NCI-H1436 treated with DMSO at 0.1 percent for 48 hours (cell line): ENCODE measurements at places on chromosomes 12 and 14.

- DNase-seq, result no peak
Measured at GRCh38 chr12:113467502-113468364, 3.9 kb downstream of the LHX5 start.

DNA sequence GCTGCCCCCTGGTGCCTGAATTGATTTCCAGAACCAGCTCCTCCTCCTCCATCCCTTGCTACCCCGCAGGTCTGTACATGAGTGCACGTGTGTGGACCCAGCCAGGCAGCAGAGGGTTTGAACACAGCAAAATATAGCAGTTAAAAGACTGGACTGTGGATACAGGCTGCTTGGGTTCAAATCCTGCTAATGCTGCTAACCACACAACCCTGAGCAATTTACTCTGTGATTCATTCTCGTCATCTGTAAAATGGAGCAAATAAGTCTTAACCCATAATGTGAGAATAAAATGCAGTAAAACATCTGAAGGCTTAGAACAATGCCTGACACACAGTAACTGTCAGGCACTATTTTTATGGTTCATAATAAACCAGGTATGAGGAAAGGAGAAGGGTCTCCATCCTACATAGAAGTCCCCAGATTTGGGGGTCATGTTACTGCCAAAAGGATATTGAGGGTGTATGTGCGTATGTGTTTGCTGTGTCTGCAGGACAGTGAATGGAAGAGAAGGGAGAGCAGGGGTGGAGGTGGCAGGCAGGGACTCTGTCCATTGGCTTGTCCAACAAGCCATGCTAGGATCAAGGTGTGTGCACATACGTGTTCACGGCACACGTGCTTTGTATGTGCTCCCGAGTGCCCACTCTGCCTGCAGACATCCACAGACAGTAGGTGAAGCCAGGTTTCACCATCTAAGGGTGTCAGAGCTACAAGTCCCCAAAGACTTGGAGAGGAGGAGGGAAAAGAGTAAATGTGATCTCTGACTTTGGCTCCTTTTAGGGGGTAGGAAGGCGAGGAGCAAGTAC lies 1.5 kb upstream of the STAT6 start:
- DNase-seq, result no peak

DNA sequence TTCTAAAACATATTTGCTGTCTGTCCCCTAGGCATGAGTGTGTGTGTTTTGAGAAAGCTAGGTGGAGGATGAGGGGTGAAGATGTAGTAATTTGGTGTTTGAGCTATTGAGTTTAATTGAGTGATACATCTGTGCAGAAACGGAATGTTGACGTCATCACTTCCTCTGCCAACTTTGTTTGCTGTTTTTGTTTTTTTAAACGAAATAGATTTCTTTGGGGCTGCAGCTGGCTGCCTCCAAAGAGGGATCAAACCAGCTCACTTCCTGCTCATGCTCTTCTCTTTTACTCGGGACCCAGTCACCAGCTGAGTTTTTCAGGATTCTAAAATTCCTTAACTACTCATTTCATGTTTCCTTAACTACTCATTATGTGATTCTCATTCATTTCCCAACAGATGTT lies 19.5 kb upstream of the CRACR2A start:
- DNase-seq, result no peak

DNA sequence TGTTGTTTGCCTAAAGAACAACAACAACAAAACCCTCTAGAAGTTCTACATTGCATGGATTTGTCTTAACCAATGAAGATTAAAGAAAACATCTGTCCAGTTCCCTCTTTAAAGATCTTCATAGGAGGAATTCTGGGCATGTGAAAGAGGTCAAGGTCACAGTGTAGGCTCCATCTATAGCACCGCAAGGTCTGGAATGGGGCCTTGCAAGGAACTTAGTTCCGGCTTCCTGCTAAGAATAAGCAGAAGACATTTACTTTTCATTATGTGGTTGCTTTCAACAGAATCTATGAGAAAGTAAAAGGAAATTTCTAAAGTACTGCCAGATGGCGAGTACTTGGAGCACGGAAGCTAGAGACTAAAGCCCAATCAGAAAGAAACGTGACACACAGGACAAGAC lies 57.2 kb upstream of the GNPNAT1 start:
- no peak for DNase-seq

DNA sequence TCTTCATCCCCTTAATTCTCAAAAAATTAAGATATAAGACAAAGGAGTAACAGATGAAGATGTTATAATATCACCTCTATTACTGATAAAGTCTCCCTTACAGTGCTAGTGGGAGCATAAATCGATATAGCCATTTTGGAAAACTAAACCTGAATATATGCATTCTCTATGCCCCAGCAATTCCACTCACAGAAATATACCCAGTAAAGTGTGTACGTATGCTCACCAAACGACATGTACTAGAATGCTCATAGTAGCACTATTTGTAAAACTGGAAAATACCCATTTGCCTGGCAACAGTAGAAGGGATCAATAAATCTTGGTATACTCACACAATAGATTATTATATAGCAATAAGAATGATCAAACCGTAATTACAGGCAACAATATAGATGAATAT lies 44.0 kb upstream of the HIF1A start:
- DNase-seq, result no peak

GRCh38 chr12:57766464-57767304 lies at the start of gene CYP27B1:
Gene CYP27B1, minus strand, starts transcription at chr12:57767078. Its CDS starts 37 bp downstream, at chr12:57767041.
- no peak for DNase-seq

- DNase-seq, result no peak
Measured at GRCh38 chr14:98665007-98665406, 607.0 kb downstream of the BCL11B start.

GRCh38 chr14:51242545-51243490 lies 2.8 kb downstream of the TMX1 start:
- no peak for DNase-seq

DNA sequence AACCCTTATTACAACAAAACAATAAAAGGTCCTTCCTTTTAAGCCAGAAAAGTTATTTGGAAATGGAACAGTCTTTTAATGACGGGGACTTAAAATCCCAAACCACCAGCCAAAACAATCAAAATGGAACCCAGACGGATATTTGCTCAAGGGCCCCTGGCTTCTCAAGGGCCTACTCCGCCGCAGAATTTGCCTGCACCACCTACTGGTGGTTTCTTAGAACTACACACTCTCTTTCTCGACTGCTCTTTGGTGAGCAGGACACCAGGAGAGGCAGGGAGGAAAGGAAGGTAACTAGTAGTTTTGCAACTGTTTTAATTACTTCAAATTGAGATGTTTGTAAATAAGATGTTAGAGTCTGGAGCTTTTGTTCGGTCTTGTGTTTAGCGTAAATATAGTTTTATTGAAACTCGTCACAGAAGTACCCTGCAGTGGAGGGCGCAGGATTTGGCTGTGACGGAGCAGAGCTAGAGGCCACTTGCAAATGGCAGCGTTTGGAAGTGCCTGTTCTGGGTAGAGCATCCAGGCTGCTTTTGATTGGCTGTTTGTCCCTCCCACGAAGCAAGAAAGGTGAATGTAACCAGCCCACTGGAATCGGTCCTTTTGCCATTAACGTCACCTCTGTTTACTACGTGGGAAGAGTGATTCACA lies 238.5 kb downstream of the CACNA1C start:
- no peak for DNase-seq

DNA sequence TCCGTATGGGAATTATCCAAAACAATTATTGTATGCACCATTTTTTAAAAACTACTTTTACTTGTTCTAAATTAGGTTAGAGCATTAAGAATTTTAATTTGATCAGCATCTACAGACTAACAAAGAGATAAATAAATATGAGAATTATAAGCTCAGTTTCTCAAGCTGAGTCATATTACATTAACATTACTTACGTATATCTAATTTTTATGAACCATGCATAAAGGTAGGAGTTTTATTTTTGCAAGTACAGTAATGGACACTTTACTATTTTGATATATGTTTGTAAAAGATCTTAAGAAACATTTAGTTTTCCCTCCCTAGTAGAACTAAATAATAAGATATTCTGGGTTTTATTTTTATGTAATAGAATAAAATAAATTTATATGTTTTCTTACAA lies 410.1 kb downstream of the TMEM117 start:
- DNase-seq, result no peak

- no peak for DNase-seq
Measured at GRCh38 chr14:88363644-88364043, 21.8 kb upstream of the SPATA7 start.

DNA sequence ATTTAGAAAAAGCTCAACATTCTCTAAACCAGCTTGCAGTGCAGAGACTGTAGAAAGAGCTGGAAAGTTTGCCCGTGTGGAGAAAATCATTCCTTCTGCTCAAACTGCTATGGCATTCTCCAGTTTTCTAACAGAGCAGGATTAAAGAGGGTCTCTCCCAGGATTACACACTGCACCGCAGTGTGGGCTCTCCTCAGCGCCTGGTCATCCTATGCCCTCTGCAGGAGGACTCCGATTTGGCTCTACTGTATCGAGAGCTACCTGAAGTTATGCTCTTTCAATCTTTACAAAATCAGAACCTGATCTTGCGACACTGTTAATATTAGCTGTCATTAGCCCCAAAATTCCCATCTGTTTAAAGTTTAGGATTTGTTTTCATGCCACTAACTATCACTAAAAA lies 33.0 kb downstream of the BHLHE41 start:
- DNase-seq, result no peak

DNA sequence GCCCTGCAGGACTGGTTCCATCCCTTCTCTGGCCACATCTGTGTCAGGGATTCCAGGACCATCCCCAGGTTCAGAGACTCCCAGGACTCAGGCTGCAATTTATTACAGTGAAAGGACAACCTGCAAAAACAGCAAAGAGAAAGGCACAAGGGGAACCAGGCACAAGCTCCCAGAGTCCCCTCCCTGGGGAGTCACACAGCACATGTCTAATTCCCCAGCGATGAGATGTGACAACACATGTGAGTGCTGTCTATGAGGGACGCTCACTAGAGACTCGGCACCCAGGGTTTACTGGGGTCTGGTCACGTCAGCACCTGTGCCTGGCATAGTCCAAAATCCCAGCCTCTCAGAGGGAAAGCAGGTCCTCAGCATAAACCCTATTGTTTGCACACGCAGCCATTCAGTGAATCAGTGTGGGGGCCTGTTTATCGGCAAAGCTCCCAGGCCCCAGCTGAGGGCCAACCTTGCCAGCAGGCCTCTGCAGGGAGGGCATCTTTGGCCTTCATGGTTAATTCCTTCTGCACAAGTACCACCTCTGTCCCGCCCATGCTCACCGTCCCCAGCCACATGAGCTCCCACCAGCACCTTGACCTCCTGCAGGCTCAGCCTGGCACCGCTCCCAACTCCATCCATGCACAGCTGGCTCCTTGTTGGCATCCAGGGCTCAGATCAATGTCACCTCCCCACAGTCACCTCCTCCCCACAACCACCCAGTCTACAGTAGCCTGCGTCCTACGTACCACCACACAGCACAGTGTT lies 198.9 kb upstream of the SFSWAP start:
- DNase-seq, result no peak

DNA sequence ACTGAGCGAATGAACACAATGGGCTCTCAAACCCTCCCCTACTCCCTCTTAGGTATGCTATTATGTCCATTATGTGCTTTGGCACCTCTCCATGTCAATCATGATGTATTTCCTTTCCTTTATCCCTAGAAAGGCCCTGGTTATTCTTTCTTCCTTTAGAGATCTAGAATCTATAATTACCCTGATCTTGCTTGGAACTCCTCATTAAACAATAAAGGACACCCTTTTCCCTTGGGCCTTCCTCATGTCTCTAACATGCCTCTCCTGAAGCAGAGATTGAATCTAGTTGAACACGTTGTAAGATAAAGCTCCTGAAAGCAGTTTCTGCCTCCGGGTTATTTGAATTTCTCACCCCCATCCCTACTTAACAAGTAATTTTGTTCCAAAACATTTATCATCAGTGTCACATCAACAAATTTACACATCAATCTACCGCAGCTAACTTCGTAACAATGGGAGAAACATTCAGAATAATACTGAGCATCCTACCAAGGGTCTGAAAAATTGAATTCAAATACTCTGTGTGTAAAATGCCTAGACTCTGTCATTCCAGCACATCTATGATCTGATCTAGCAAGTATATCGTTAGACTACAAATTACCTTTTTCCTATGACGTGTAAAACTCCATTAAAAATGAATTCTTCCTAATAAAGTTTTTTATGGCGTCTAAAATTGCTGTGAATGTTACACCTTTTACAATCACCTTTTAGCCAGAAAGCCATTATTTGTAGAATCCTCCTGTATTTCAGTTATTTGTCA lies 5.4 kb downstream of the USP44 start:
- DNase-seq, result peak; percentile 88

DNA sequence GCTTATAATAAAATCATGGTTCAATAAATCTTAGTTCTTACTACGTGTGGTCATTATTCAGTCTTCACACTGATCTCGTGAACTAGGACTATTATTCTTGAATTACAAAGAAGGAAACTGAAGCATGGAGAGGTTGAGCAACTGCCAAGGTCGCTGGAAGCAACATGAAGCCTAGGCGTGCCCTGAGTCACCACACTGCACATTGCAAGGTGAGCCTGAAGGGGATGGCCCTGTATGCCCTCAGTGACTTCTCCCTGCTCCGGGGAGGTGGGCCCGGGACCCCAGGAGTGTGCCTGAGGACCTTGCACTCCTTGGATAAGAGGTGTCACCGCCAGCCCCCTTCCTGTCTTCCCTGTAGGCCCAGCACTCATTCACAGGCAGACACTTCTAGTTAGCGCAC lies 161.6 kb downstream of the CACNA1C start:
- no peak for DNase-seq

GRCh38 chr14:22433069-22433468 lies 156.0 kb downstream of the DAD1 start:
- no peak for DNase-seq

DNA sequence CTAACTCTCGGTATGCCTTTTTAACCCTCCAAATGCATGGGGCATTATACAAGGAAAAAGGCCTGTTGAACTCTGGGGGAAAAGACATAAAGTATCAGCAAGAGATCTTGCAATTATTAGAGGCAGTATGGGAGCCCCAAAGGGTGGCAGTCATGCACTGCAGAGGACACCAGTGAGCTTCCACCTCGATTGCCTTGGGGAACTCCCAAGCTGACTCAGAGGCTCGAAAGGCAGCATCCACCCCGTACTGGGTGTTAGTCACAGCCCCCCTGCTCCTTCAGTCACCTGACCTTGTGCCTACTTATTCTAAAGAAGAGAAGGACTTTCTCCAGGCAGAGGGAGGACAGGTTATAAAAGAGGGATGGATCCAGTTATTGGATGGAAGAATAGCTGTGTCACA lies 781.4 kb upstream of the TMEM132C start:
- no peak for DNase-seq

GRCh38 chr12:96258104-96258961 lies 64.2 kb downstream of the ELK3 start:
- DNase-seq, result no peak
